ENCODE measurements at places on chromosomes 7 and 10.

GRCh38 chr10:126109893-126110292, 213.5 kb downstream of the FANK1 start:
- no peak for DNase-seq

GRCh38 chr7:99362801-99363200, 11.7 kb upstream of the ARPC1B start:
- no peak for DNase-seq

- DNase-seq = peak; percentile 57
Measured at GRCh38 chr7:74003621-74004020, 24.4 kb upstream of the ELN start.

GRCh38 chr10:129131457-129132132, 335.4 kb upstream of the MGMT start:
- DNase-seq = no peak

DNA sequence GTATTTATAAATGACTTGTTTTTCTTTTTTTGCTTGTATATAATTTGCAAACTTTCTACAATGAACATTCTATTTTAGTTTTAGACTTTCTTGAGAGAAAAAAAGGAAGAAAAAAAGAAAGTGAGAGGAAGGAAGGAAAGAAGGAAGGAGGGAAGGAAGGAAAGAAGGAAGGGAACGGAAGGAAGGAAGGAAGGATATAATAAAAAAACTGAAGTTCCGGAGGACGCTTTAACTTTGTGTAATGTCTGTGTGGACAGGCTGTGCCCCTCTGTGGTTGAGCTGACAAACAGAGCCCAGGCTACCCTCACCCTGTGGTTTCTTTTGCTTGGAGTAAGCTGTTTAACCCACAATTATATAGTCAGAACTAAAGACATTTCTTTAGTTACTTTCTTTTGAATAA, 108.7 kb downstream of the SEMA3D start:
- no peak for DNase-seq

DNA sequence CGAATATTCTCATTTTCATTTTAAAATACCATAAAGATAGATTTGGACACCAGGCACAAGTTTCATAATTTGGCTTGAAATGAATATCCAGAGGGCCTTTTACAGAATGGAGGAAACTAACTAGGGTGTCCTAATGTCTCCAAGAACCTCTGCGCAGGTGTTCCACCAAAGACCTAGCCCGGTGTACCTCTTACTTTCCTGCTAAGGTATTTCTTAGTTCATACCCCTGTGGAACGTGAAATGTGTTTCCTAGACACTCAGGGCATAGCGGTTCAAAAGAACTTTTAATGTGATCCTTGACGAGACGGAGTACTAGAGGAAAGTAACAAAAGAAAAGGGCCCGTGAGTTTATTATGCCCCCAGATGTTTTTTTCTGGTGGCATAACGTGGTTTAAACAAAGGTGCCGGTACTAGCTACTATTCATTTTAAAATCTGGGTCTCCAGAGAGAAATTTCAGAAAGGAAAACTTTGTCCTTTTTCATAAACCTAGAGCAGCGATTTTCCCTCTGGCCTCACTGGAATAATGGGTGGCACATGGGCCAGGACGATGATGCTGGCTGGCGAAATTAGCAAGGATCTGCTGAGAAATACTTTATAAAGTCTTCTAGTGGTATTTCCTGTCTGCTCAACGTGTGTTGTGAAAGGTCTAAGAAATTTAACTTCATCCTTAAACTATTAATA, 1.4 kb downstream of the APBB1IP start:
- no peak for DNase-seq

GRCh38 chr7:120813546-120814252, 44.2 kb downstream of the TSPAN12 start:
- DNase-seq = no peak
